ENCODE measurements at places on chromosomes 12 and 14. TPM values are rescaled to one million over a fixed set of nuclear protein-coding genes. Genes with fewer than 3 reads are reported as not detected.

DNA sequence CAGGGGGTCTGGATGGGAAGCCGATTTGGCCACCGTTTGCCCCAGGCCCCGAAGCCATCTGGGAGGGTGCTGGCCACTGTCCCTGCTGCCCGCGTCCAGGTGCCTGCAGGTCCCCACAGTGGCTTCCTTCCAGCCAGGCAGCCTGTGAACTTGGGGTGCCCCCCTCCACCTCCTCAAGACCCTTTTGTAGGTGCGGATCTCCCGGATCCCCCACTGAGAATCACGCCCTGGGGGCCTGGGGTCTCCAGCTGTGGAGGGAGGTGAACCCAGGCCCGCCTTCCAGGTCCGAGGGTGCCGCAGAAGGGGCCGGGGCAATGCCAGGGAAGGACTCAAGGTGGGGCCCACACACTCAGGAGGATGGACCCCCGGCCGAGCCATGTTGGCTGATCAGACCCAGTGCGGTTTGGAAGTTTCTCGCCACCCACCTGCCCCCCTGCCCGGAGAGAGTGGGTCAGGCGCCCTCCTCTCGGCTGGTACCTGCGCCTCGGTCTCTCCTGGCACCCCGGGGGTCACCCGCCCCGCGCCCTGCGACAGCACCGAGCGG lies 1.7 kb downstream of the MMP17 start:
- DNase-seq = no peak

DNA sequence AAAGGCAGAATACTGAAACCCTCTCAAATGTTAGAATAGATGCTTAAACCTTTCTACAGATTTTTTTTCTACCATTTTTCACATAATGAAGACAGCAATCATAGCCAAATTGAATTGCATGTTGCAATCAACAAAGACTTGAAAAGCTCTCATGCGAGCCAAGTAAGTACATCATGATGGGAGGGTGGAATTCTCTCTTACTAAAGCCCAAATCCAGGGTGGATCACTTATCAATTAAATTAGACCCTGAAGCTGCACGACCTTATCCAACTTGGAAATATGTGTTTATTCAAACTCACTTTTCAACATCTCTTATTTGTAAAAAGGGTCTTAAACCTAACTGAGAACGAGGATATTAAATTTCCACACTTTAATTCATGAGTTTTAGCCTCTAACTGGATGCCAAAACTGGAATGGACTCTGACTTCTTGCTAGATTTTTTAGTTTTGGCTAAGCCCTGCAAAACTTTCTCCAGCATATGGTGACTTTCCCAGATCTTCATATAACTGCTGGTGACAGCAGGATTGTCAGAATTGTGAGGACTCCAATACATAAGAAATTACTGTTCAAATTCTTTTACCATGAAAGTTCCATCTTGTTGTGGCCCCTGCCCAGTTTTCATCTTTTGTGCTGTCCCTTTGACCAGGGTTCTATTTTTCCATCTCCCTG lies 53.6 kb downstream of the HECTD4 start:
- DNase-seq = no peak

DNA sequence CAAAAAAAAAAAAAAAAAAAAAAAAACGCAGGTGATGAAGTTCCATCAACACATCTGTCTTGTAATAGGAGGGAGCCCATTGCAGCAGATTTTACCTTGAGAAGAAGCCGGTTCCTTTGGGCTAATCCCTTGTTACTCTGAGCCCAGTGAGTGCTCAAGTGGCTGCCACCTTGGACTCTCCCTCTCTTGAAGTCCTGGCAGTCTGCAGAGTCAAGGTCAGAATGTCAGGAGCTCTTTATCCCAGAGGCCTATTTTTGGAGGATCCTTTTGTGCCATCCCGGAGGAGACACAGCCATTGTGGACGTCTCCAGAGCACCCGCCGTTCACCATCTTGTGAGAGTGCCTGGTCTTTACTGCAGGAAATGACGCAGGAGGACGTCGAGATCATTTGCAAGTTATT lies 344.2 kb upstream of the FKBP4 start:
- DNase-seq = no peak

DNA sequence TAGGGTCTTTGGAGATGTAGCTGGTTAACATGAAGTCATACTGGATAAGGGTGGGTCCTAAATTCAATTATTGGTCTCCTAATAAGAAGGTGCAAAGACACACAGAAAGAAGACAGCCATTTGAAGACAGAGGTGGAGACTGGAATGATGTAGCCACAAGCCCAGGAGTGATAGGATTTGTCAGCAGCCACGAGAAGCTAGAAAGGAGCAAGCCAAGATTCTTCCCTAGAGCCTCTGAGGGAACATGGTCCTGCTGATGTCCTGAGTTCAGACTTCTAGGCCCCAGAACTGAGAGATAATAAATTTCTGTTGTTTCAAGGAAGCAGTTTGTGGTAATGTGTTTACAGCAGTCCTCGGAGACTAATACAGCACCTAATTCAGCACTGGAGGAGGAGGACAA lies 203.3 kb upstream of the SRRM4 start:
- DNase-seq = no peak

DNA sequence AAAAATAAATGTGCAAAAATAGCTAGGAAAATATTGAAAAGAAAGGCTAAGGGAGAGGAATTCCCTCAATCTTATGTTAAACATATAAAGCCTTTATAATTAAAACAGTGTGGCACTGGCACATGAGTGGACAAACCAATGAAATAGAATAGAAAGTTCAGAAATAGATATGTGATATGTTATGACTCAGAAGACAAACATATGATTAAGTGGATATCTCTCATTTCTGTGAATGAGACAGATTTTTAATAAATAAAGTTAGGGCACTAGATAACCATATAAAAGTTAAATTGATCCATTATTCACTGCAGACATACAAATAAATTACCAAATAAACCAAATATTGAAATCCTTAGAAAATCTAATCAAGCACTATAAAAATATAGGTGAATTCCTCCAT lies 73.0 kb downstream of the ALG10B start:
- no peak for DNase-seq

PIWIL1 gene
- total RNA-seq = not detected

ACSS3 gene
- 25.8 TPM for total RNA-seq
